ENCODE measurements at places on chromosomes 2 and 18.
A peak's percentile ranks its signal among the peaks of the same experiment; 100 is the strongest.

DNA sequence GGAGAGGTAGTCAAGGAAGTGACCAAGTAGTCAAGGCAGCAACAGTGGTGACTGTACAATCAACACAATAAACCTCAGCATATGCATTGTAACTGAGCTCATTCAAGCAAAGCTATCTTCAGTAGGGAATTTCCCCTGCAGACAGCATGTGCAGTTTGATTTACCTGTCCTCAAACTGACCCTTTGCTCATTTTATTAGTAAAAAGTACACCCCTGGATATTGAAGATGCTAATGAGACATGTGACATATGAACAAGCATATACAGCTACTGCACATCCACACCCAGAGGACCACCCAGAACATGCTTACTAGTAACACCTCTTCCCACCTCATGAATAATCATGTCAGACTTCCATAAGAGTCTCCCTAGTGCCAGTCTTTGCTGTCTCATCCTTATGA, 15.4 kb downstream of the C2orf81 start:
- DNase-seq = no peak

GRCh38 chr2:9990736-9991135, 39.2 kb downstream of the GRHL1 start:
- DNase-seq = no peak

GRCh38 chr2:224023188-224023587, 15.9 kb downstream of the SERPINE2 start:
- no peak for DNase-seq

DNA sequence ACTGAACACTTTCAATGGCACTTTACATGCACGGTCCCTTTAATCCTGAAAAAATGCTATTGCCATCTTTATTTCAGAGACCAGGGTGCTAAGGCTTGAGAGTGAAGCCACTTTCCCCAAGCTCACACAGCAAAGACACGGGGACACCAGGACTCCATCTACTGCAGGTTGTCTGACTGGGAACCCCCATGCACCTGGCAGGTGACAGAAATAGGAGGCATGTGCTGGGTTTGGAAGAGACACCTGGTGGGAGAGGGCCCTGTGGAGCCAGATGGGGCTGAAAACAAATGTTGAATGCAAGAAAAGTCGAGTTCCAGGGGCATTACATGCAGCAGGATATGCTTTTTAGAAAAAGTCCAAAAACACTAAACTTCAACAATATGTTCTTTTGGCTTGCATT, 5.2 kb upstream of the EHD3 start:
- DNase-seq = no peak

GRCh38 chr18:8957731-8958130, 144.8 kb upstream of the NDUFV2 start:
- DNase-seq = no peak

DNA sequence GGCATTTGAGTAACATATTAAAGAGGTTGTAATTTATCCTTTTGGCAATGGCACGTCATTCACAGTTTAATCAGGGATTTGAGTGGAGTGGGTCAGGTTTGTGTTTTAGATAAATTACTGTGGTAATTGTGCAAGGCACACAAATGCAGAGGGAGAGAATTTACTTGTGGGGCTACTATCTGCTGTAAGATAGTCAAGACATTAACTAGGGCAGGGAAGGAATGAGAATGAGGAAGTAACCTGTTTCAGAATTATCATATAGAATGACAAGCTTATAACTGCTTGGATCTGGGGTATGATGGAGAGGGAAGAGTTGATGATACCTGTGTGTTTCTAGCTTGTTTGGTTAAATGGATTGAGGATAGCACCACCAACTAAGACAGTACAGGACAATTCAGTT, 58.9 kb upstream of the ZSWIM2 start:
- DNase-seq = no peak

- DNase-seq = no peak
Observed at GRCh38 chr18:3263132-3263700, 1.3 kb downstream of the MYL12B start.

GRCh38 chr2:145226901-145227300, 707.0 kb upstream of the ZEB2 start:
- DNase-seq = no peak

- no peak for DNase-seq
Observed at GRCh38 chr2:218859556-218859987, at the start of gene WNT6. TSS of gene WNT6 (plus strand) at chr2:218859805. CDS start at chr2:218860038, 233 bp downstream.

DNA sequence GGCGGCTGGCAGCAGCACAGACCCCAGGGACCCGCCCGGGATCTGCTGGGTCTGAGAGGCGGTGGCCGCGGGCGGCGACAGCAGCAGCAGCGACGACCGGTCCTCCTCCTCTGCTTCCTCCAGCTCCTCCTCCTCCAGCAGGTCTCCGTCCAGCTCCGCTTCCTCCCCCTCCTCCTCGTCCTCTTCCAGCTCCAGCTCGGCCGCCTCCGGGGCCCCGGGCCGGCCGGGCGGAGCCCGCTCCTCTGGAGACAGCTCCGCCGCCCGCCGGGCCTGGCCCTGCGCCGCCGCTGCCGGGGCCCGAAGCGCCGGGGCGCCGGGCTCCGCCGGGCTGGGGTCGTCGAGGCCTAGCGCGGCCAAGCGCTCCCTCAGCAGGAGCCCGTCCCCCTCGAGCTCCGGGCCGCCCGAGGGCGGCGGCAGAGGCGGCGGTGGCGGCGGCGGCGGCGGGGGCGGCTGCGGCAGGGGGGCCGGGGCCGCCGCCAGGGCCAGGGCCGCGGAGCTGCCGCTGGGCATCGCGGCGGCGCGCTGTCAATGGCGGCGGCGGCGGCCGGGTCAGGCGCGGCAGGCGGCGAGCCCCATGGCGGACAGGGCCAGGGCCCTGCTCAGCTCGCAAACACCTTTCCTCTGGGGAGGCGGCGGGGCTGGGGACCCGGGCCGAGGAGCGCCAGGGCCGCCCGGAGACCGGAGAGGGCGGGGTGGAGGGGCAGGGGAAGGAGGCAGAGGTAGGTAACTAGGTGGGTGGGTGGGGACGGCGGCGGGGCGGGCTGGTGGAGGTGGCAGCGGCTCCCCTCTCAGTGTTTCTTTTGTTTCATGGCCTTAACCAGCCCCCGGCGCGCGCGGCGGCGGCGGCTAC, 445 bp downstream of the MEX3C start:
- peak; percentile 43 for DNase-seq

DNA sequence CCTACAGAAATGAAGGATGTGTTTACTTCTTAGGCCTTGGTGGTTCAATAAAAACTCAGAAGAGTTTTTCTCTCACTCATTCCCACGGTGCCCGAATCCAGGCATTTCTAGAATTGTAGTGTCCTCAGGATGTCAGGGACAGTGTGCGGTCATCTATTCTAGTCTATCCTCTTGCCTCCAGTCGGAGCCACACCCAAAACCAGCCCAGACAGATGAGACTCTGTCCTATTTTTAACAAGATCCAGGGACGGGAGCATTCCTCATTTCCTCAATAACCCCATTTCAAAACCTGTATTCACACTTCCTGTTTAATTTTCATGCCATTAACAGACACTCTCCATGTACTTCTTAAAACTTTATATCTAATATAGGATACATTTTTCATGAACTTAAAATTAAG, 11.6 kb upstream of the RBMS1 start:
- DNase-seq = no peak

DNA sequence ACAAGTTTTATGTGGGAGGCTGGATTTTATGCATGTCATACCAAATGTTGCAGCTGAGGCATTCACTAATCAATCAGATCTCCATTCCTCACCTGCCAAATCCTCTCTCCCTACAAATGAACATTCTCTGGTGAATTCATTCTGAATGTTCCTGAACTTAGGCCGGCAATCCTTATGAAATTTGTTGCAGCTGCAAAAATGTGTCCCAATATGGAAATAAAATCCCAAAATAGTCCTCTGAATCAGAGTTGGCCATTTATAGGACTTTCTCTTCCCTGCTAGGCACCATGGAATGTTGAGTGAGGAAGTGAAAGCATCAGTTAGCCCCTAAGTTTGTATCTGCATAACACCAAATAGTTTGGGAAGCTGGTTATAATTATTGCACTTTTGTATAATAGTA, 25.6 kb downstream of the GCA start:
- DNase-seq = no peak

Data from CD4-positive, alpha-beta T cell treated with Interferon gamma for 1 hour (primary cell).